ENCODE measurements at places on chromosomes 6 and 20.

DNA sequence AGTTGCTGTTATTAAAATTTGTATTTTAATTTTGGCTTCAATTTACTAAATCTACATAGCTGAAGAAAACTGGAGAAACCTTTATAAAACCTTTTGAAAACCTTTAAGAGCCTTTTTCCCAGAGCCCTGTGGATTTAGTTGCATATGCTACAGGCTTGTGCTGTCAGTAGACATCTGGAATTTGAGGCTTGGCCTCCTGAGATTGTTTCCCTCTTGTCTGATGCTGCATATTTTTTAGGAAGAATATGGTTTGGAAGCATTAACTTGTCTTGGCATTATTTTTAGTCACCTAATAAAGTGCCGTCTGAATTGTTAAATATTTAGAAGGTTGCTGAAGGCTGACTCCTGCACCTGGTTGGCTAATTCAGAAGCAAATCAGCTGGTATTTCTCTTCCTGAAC is 369.4 kb downstream of the UTRN start:
- no peak for DNase-seq

DNA sequence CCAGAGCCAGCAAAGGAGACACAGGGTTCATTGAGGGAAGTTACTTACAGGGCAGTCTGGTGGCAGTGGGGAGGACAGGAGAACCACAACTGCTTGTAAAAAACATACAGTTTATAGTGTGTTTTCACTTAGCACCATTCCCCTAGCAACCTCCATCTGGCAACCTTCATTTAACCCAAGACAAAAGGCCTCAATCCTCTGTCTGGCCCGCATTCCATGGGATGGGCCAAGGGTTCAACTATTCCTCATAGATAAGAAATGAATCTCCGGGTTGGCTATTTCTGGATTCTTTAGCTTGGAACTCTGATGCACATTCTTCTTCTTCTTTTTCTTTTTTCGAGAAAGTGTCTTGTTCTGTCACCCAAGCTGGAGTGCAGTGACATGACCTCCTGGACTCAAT is 26.3 kb upstream of the FYN start:
- no peak for DNase-seq

DNA sequence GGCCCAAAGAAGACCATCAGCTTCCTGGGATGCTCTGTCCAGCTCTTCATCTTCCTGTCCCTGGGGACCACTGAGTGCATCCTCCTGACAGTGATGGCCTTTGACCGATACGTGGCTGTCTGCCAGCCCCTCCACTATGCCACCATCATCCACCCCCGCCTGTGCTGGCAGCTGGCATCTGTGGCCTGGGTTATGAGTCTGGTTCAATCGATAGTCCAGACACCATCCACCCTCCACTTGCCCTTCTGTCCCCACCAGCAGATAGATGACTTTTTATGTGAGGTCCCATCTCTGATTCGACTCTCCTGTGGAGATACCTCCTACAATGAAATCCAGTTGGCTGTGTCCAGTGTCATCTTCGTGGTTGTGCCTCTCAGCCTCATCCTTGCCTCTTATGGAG is 5.1 kb downstream of the OR2H1 start:
- DNase-seq, result no peak

DNA sequence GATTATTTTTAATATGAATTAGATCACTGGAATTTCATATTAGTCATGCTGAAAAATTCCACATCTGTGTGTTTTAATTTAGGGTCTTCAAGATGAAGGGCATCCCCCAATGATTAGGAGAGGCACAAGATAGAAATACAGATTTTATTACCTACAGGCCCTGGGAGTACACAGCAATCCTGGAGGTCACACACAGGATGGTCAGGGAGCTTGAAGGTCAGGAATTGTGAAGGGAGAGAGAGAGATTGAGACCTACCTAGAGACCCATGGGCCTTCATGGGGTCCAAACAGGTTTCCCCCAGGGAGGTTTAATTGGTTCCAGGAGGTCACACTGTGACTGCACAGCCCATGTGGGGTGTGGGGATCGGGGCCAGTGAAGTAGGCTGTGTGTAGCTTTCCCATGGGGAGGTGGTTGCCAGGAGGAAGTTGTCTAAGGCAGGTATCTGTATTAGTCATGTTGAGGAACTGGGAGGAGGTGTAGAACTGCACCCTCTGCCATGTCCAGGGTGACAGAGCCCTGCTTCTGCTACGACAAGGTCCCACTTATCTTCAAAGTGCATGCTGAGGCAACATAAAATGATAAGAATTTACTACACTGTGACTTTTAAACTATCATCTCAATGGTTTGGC is 18.3 kb downstream of the SNX9 start:
- DNase-seq, result no peak

DNA sequence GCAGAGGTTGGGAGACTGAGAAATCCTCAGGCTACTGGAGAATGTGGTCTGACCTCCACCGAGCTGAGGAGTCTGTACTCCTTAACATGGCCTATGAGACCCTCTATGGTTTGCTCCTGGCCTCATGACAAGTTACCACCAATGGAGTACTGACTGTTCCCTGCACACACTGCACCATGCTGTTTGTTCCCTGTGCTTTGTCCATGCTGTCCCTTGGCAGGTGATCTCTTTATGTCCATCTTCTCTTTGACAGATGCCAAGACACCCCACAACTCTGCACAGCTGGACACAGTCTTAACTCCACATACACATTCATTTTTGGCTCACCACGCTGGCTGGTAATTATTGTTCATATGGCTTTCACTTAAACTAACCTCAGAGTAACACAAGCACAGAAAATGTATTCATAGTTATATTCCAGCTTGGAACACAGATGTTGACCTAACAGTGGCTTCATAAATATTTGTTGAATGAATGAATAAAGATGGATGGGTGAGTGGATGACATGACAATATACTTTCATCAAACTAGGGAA is 258.0 kb downstream of the ATXN1 start:
- no peak for DNase-seq
